ENCODE measurements at places on chromosomes 12 and 14.

GRCh38 chr14:36988568-36988967 is 183.8 kb downstream of the SLC25A21 start:
- DNase-seq, result no peak

- no peak for DNase-seq
Measured at GRCh38 chr12:617304-617915, 45.8 kb downstream of the NINJ2 start.

- DNase-seq, result no peak
Measured at GRCh38 chr14:74503291-74503937, 9.8 kb downstream of the ISCA2 start.

GRCh38 chr12:101750152-101750551 is 10.9 kb upstream of the SYCP3 start:
- DNase-seq, result no peak

DNA sequence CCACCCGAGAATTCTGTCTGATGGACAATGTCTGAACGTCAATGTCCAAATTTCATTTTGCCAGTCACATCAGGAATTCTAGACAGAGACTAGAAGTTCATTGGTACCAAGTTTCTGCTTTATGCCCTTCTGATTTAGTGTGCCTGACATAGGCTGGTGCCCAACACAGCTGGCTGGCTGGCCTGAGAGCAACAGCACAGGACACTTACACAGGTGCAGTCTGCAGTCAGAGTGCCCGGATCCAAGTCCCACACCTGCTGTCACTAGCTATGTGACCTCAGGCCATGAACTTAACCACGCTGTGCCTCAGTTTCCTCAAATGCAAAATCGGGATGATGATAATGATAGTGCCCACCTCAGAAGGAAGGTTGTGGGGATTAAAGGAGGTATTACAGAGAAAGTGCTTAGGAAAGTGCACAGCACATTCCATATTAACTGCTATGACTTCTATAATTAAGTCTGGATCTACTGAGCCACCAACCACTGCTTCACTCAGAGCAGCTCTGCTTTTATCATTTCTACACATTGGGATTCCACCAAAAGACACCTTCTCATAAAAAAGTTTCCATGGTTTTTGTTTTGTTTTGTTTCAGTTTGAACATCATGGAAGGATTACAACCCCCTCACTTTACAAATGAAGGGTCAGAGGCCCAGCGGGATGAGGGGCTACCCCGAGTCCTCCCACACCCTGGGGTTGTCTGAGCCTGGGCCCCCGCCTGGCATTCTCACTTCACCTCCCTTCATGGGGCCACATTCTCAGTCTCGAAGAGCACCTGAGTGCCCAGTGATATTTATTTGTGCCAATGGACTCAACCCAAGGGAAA is 168.8 kb upstream of the BCL2L14 start:
- DNase-seq, result no peak

DNA sequence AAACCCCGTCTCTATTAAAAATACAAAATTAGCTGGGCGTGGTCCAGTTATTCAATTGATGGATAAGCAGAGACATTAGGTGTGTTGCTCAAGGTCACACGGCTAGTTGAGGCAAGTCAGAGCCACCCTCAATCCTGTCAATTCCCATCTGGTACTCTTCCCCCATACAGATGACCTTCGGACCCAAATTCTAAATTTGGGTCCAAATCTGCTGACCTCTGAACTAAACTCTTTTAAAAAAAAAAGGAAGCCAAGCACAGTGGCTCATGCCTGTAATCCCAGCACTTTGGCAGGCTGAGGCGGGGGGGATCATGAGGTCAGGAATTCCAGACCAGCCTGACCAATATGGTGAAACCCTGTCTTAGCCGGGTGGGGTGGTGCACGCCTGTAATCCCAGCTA is 23.9 kb downstream of the GCN1 start:
- DNase-seq, result no peak

- DNase-seq, result no peak
Measured at GRCh38 chr12:53596920-53597363, 29.2 kb downstream of the ATF7 start.

DNA sequence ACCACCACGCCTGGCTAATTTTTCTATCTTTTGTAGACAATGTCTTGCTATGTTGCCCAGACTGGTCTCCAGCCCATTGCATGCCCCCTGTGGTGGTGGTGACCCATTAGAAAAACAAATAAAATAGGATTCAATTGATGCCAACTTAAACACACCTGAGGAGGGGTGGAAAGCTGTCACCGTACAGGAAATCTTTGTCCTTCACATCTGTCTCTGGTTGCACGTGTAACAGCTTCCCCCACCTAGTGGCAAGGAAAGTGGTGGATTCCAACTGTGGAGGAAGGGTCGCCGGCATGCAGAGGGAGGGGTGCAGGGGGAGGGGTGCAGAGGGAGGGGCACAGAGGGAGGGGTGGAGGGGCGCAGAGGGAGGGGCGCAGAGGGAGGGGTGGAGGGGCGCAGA is 26.1 kb upstream of the GPR68 start:
- DNase-seq, result no peak

DNA sequence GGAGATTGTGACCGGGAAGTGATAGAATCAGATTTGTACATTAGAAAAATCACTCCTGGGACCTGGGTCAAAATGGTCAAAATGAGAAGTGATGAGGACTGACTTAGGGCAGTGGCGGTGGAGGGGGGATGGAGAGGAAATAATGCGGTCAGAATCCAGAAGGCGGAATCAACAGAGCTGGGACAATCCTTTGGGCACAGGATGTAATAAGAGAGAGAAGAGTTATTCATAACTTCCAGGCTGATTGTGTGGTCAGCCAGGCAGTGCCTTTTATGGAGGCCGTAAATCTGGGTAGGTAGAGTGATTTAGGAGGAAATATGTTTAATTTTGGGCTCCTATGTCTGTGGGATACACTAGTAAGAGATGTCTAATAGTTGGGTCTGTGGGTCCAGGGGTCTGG is 21.6 kb downstream of the FBXL14 start:
- no peak for DNase-seq

DNA sequence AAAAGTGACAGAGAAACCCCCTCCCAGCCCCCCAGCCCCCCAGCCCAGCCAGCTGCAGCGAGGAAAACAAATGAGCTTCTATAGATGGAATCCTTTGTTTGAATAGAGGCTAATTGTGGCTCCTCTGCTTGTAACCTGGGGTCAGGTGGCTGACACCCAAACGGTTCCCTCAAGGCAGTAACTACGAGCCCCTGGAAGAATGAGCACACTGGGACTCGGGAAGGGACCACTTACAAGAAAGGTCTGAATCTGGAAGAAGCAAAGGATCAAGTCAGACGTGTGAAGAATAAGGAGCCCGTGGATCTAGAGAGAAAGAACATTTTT is 108.7 kb upstream of the FUT8 start:
- no peak for DNase-seq
